Right atrium auricular region (tissue), 2 donors: ENCODE measurements at places on chromosomes 5 and 9. TPM values are rescaled to one million over a fixed set of nuclear protein-coding genes. Genes with fewer than 3 reads are reported as not detected.
A peak's percentile ranks its signal among the peaks of the same experiment; 100 is the strongest.

The SOHLH1 gene
- not detected for total RNA-seq

The SH3RF2 gene
- 272 TPM for total RNA-seq

The TNC gene
- 16.9 TPM for total RNA-seq

The ANKRD18B gene
- 0.11 TPM for total RNA-seq

The KLHL9 gene
- total RNA-seq: 10.7 TPM

The PAEP gene
- not detected for total RNA-seq

The PCDHB7 gene
- total RNA-seq: 1.4 TPM

The SAXO1 gene
- total RNA-seq: not detected

The SLC25A48 gene
- not detected for total RNA-seq

The MEIKIN gene
- not detected for total RNA-seq

The ABCA2 gene
- total RNA-seq: 28.5 TPM

The PCDHGA10 gene
- total RNA-seq: 3.1 TPM

The IFNB1 gene
- total RNA-seq: not detected

The SPATA31D4 gene
- not detected for total RNA-seq

DNA sequence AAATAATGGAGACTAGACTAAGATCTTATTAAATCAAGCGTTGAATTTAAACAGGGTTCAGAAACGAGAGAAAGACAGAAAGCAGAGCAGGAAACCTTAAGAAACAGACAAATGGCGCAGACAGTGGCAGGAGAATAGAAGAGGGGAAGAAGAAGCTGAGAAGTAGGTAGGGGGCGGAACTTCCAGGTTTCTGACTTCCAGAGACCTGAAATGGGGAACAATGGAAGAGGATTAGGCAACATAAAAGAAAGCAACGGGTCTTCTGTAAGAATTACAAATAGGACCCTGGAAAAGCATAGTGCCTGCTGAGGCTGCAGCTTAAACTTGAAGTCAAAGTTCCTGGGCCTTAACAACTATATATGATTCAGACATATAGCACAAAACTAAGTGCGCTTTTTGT is 101.7 kb downstream of the BNC2 start:
- DNase-seq: no peak

DNA sequence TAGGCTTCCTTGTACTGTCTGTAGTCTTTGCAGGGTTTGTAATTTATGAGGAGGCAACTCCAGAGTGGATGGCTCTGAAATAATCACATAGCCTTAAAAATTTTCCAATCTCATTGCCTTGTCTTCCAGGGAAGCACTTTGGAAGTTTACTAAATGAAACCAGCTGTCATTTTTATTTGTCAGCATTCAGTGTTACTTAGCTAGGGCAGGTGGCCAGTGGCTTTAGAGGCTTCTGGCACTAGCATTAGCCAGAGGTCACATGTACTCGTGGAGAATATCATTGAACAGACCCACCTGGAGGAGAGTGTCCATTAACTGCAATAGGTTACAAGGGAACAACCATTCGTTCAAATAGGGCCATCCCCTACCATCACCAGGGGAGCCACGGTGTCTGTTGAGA is 160.3 kb upstream of the SLC28A3 start:
- no peak for DNase-seq

DNA sequence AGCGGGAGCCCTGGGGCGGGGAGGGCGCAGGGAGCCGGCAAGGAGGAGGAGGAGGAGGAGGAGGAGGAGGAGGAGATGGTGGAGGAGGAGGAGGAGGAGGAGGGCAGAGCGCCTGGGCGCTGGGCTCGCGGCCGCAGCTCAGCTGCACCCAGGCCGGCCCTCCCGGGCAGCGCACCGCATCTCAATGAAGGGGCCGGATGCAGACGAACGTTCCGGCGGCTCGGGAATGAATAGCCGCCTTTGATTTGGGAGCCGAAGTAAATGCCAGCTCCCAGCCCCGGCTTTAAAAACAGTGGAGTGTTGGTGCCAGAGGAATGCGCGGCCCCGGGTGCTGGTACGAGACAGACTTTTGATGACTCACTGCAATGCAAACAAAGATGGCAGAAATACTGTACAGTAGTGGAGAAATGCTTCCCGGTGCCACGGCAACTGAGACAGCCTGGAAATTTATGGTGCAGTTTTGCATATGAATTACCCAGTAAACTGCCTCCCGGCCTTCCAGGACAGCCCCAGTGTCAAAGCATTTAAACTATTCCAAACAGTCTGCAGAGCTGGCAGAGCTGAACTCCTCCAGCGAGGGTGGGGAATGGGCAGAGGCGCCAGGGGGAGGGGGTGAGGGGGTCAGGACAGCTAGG is 43.1 kb downstream of the NACC2 start:
- DNase-seq: peak; percentile 66

- peak; percentile 75 for DNase-seq
Measured at GRCh38 chr5:56319526-56320181, 86.5 kb upstream of the ANKRD55 start.

DNA sequence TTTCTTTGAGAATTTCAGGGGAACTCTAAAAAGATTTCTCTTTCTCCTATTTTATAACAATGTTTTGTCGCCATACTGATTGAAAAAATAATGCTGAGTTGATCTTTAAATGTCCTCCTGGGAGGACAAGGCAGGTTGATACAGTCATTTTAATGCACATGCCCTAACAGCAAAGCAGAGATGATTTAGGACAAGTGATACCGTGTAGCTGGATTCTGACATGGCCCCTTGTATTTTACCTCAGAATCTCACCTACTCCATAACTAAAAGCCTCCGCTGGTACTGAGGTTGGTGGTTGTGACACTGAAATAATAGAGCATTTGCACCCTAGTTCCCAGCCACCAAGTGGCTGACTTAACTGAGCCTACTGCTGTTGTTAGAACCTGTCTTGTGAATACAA is 811 bp upstream of the LRRTM2 start:
- DNase-seq: no peak

- peak; percentile 62 for DNase-seq
Measured at GRCh38 chr5:137665678-137666460, 70.0 kb downstream of the KLHL3 start.

GRCh38 chr5:93995126-93995621 is 253.8 kb upstream of the POU5F2 start:
- no peak for DNase-seq

GRCh38 chr9:134640506-134641172 is 964 bp upstream of the COL5A1 start:
- DNase-seq: no peak

DNA sequence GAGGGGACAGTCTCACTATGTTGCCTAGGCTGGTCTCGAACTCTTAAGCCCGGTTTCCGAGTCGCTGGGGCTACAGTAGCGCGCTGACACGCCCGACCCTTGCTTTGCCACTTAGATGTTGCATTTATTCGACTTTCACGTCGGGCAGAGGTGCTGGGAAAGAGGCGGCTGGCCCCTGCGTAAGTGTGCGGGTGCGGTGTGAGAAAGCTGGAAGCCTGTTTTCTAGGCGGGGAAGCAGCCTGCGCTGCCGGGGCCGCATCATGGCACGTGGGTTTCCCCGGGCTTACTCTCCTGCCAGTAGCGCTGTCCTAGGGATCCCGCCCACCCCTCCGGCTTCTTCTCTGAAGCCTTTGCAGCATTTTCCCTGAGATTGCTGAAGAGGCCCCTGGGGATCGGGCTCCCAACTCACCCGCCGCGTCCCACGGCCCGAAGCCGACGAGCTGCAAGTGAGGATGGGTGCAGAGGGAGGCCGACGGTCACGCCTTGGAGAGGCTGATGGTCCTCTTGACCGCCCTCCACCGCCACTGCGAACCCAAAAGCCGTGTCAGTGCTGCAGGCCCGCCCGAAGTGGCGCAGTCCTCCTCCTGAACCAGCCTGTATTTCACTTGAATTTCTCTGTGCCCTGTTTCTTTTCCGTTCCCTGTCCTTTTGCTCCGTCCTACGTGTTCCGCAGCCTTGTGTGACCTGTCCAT is 5.8 kb upstream of the TRIM41 start:
- DNase-seq: no peak

GRCh38 chr9:127351182-127352166 is 45.5 kb upstream of the SLC2A8 start:
- DNase-seq: no peak

DNA sequence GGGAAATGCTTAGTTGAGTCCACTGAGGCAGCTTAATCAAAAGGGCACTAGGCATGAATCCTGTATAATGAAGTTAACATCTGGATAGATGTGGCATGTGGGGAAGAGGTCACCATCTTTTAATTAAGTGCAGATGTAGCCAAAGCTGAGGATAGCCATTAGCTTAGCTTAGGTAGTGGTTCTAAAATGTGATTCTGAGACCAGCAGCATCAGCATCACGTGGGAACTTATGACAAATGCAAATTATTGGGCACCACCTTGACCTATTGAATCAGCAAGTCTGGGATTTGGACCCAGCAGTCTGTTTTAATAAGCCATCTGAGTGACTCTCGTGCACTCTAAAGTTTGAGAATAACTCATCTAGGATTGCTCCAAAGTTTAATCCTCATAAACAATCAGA is 63.8 kb downstream of the SNCAIP start:
- DNase-seq: no peak

DNA sequence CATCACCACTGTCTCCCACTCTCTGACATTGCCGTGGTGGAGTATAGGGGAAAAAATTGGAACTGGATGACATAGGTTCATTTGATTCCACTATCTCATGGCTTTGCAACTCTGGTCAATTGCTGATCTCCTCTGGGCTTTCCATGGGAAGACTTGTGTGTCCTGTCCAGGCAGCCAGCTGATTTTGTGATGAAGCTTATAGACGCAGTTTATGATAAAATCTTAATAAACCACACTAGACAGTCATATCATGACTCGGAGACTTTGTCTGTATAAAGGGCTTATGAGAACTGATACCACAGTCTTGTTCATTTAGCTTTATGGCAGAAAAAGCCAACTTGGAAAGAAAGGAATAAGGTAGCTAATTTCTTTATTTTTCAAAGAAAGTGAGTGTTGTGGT is 296.5 kb downstream of the MAST4 start:
- DNase-seq: no peak

GRCh38 chr9:137333016-137333671 is 31.1 kb upstream of the NRARP start:
- no peak for DNase-seq

DNA sequence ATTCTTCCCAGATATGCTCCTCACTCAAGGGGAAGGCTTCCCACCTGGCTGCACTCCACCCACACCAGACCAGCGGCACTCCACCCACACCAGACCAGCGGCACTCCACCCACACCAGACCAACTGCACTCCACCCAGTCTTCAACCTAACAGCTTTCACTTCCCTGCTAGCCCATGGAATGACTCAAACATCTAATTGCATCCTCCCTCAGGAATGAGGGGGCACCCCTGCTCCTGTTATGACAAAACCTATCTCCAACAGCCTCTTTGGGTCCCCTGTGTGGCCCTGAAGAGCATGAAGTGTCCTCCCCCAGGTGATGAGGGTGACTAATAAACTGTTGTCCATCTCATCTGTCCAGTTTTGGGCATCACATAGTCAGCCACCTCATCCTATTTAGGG is 556.6 kb upstream of the TUSC1 start:
- DNase-seq: no peak

DNA sequence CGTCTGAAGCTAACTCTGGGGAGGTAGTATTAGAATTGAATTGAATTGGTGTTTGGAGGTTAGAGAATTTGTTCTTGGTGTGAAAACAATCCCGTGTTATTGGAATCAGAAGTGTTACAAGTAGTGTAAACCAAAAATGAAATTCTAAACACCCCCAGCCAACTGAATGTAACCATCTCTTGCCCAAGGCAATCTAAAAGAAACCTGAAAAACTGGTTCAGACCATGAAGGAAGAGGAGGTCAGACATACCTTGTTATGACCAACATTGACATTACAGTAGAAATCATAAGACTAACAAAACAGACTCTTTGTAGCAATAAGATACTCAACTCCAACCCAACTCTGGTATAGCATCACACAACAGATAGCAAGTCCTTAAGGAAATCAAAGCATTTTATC is 159.0 kb downstream of the TUSC1 start:
- DNase-seq: no peak

DNA sequence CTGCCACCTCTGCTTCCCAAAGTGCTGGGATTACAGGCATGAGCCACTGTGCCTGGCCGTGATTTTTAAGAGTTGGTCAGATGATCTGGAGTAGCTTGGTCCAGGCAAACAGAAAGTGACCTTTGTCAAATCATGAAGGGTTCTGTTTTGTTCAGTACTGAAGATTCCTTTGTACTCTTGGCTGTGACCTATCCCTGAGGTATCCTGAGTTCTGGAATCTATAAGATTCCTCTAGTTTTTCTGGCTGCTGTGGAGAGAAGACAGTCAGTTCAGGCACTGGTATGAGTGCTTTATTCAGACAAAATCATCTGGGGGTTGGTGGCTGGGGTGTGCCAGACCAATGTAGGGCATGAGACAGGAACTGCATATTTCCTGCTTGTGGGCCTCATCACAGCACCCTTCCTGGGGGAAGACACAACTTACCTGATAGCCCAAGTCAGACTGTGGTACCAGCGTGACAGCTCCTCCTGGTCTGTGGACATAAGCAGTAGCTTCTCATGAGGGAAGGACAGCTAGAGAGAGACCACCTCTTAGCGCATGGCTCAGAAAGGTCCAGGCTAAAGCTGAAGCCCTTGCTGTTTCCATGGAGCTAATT is 3.1 kb downstream of the ARHGEF39 start:
- DNase-seq: no peak

DNA sequence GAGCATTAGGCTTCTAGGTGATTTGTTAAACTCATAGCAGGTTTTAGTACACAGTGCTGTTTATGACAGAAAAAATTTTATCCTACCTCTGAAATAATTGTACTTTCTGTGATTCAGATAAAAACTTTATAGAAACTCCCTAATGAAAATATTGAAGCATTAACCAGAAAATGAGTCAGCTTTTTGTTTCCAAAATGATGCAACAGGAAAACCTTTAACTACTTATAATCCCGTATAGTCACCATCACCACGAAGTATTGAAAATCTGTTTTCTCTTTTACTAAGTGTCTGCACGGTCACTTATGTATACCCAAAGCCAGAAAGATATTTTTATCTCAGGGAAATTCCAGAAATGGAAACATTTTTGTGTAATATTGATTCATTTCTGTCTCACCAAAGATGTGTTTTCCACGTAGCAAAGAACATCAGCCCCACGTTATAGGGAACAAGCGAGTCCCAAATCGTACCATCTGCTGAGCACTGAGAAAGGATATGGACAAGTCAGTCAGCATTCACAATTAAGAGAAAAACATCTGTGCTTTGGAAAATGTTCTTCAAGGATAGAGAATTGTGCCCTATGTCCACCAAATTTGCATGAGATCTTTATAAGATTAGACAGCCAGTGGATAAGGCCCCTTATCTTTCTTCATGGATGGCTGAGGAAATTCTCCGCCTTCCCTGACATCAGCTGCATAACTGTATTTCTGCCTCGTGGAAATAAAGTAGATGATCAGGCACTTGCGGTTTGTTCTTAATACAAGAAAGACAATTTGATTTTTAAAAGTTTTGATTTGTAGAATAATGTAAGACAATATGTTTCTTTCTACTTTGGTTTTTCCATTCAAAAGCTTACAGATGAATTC is 41.9 kb downstream of the TNFAIP8 start:
- DNase-seq: no peak

DNA sequence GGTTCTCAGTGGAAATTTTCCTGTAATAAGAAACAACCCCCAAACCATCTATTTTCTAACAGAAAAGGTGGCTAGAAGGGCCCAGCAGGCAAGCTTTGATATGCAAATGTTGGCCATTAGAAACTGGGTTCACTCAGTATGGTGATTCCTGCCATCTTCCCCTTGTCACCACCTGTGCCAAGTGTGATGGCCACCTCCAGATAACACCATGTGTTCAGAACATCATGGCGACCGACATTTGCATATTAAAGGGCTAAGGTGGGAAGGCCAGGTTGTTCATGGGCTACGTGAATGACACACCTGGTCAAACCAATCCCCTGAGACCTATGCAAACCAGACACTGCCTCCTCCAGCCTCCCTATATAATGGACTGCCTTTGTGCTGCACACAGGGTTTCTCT is 20.4 kb downstream of the FOXE1 start:
- DNase-seq: no peak

- no peak for DNase-seq
Measured at GRCh38 chr5:106956187-106956586, 714.5 kb downstream of the EFNA5 start.
